ENCODE measurements at places on chromosomes 3 and 15.
A peak's percentile ranks its signal among the peaks of the same experiment; 100 is the strongest.

GRCh38 chr3:195850857-195851543 lies 39.3 kb upstream of the MUC4 start:
- DNase-seq = peak; percentile 71

DNA sequence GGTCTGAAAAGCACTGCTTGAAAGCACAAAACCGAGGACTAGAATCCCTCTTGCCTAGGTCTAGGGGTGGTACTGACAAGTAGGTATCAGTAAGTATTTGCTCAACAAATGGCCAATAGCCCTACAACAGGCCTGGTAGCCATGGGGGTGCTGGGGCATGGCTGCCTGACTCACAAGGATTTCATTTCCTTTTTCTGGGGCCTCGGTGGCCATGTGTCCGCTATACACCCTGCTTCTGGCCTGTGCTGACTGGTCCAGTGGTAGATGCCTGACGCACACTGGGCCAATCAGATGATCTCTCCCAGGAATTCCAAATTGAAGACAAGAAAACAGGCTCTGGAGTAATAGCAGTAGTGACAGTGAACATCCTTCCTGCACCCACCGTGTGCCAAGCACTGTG lies 29.4 kb downstream of the MELTF start:
- DNase-seq = no peak

DNA sequence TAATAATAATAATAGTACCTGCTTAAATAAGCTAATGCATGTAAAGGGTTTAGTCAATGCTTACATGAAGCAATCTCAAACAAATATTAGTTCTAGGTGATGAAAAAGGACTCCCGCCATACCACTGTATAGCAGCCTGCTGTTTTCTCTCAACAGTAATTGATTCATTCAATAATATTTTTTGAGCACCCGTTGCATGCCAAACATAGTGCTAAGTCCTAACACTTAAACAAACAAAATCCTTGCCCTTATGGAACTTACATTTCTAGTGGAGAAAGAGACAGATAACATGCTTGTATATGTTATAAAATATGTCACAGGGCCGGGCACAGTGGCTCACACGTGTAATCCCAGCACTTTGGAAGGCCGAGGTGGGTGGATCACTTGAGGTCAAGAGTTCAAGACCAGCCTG lies 61.2 kb upstream of the FLNB start:
- DNase-seq = no peak

- no peak for DNase-seq
Observed at GRCh38 chr15:93360976-93361375, 272.0 kb upstream of the RGMA start.

- DNase-seq = no peak
Observed at GRCh38 chr3:59595830-59596229, 546.0 kb upstream of the CFAP20DC start.

- no peak for DNase-seq
Observed at GRCh38 chr3:114019486-114019885, 36.8 kb downstream of the CCDC191 start.

GRCh38 chr3:59510576-59510975 lies 460.8 kb upstream of the CFAP20DC start:
- no peak for DNase-seq

GRCh38 chr15:66169023-66169422 lies 84.5 kb downstream of the MEGF11 start:
- no peak for DNase-seq

GRCh38 chr3:53030619-53031449 lies 15.0 kb downstream of the SFMBT1 start:
- peak; percentile 8 for DNase-seq
